ENCODE measurements at places on chromosomes 7 and 10. TPM values are rescaled to one million over a fixed set of nuclear protein-coding genes. Genes with fewer than 3 reads are reported as not detected.

GRCh38 chr7:19715499-19715898, 6.7 kb upstream of the POLR1F start:
- H3K27ac ChIP-seq: no peak overlapping the region
- no peak overlapping the region for H3K4me3 ChIP-seq
- no peak for DNase-seq
- H3K27me3 ChIP-seq: no peaks in the 10 kb centered on the region

GRCh38 chr10:33183655-33184054, 150.8 kb downstream of the NRP1 start:
- DNase-seq: no peak
- no peaks in the 10 kb centered on the region for H3K27me3 ChIP-seq
- H3K4me1 ChIP-seq: no peaks in the 10 kb centered on the region
- no peaks in the 10 kb centered on the region for H3K36me3 ChIP-seq

Gene VAX1
- not detected for total RNA-seq

Gene VPS37D
- total RNA-seq: 2.1 TPM

DNA sequence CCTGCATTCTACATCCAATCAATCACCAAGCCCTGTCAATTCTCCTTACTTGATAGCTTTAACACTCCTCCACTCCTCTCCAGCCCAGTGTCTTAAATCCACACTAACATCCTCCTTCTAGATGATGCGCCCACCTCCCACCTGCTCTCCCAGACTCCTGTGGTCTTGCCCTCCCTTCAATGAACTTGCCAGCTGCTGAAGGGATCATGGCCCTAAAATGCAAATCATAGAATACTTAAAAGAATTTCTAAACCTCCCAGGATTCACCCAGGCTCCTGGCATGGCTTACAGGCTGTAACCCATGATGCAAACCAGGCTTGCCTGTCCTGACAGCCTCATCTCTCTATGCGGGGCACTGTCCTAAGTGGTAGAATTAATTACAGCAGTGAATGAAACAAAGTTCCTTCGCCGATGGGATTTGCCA, 43.6 kb downstream of the SYPL1 start:
- H3K36me3 ChIP-seq: no peaks in the 10 kb centered on the region
- H3K4me3 ChIP-seq: no peak overlapping the region
- no peak overlapping the region for H3K27ac ChIP-seq
- H3K27me3 ChIP-seq: no peaks in the 10 kb centered on the region
- DNase-seq: no peak

DNA sequence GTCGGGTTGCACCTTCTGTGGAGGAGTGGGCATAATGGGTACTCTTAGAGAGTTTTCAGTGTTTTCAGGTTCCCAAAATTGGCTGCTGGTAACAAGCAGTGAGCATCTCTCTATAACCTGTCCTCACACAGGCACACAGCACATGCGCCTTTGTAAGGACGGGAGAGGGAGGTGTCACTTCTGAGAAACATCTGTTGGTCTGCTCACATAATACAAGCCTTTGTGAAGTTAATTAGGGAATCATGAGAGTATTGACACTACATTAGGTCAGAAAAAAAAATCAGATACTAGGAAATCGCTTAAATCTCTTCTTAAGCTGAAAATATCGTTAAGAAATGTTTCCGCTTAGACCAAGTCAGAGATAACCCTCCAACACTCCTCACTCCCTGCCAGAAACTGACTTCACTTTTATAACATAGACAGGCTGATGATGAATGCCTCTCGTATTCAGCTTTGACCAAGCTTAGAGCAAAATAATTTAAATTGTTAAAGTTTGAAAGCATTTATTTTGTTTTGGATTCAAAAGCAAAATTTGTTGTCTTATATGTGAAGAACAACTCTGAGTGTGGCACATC, 769.7 kb downstream of the TNS3 start:
- no peaks in the 10 kb centered on the region for H3K27me3 ChIP-seq
- no peaks in the 10 kb centered on the region for H3K36me3 ChIP-seq
- no peak for DNase-seq
- H3K4me3 ChIP-seq: no peak overlapping the region
- no peaks in the 10 kb centered on the region for H3K4me1 ChIP-seq
- no peak overlapping the region for H3K27ac ChIP-seq

GRCh38 chr7:24227068-24227467, 56.9 kb upstream of the NPY start:
- H3K4me1 ChIP-seq: no peaks in the 10 kb centered on the region
- no peak overlapping the region for H3K4me3 ChIP-seq
- H3K36me3 ChIP-seq: no peaks in the 10 kb centered on the region
- DNase-seq: no peak
- no peak overlapping the region for H3K27ac ChIP-seq

GRCh38 chr7:2069472-2069860, 163.3 kb downstream of the MAD1L1 start:
- no peak overlapping the region for H3K4me3 ChIP-seq
- H3K36me3 ChIP-seq: no peaks in the 10 kb centered on the region
- H3K4me1 ChIP-seq: no peaks in the 10 kb centered on the region
- no peak overlapping the region for H3K27ac ChIP-seq
- DNase-seq: no peak
- H3K27me3 ChIP-seq: no peaks in the 10 kb centered on the region

GRCh38 chr10:100996678-100997359, 2.8 kb upstream of the LZTS2 start:
- H3K36me3 ChIP-seq: peaks cover 3% of the 10 kb centered on the region
- no peaks in the 10 kb centered on the region for H3K27me3 ChIP-seq
- peak overlapping the region; percentile 97 for H3K27ac ChIP-seq
- H3K4me1 ChIP-seq: peaks cover 18% of the 10 kb centered on the region

GRCh38 chr7:70259502-70259901, 661.2 kb downstream of the AUTS2 start:
- H3K27me3 ChIP-seq: no peaks in the 10 kb centered on the region
- H3K27ac ChIP-seq: no peak overlapping the region
- DNase-seq: no peak
- no peak overlapping the region for H3K4me3 ChIP-seq
- no peaks in the 10 kb centered on the region for H3K36me3 ChIP-seq

Gene AKR1C2
- 1,019 TPM for total RNA-seq

DNA sequence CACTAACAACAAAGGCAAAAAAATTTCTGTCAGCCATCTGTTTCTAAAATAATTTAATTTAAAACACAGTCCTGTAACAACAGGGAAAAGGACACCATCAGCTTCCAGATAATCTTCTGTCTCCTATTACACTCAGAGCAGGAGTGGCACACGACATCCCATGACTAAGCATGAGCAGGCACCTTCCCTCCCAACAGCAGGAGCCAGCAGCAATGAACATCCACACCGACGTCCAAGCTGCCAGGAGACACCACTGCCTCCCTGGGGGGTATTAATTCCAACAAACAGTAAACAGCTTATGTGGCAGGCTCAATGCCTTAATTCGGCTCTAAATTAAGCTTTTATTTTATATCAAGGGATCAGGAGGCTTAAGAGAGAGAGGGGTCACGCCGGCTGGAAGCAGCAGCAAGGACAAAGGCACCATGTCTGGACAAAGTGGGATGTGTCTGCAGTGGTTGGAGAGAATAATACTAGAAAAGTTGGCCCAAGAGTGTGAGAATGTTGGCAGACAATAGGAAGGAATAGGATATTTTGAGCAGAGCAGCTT, 45.7 kb downstream of the KIAA1549 start:
- H3K36me3 ChIP-seq: no peaks in the 10 kb centered on the region
- H3K4me3 ChIP-seq: no peak overlapping the region
- no peak overlapping the region for H3K27ac ChIP-seq
- no peak for DNase-seq
- no peaks in the 10 kb centered on the region for H3K4me1 ChIP-seq

DNA sequence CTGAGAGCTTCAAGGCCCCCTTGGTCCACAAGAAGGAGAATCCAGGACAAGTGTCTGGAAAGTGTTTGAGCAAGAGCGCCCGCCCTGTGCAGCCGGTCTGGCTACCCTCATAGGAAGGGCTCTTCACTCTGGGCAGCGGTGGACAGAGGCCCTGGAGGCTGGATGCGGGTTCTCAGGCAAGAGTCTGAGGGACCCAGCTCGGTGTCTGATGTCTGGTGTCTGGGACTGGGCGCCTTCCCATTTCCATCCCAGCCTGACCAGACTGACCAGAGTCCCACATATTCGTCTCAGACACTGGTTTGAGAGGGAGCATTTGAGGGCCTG, 59.8 kb downstream of the HK1 start:
- H3K27ac ChIP-seq: no peak overlapping the region
- no peaks in the 10 kb centered on the region for H3K27me3 ChIP-seq
- no peaks in the 10 kb centered on the region for H3K4me1 ChIP-seq
- no peaks in the 10 kb centered on the region for H3K36me3 ChIP-seq
- no peak overlapping the region for H3K4me3 ChIP-seq

DNA sequence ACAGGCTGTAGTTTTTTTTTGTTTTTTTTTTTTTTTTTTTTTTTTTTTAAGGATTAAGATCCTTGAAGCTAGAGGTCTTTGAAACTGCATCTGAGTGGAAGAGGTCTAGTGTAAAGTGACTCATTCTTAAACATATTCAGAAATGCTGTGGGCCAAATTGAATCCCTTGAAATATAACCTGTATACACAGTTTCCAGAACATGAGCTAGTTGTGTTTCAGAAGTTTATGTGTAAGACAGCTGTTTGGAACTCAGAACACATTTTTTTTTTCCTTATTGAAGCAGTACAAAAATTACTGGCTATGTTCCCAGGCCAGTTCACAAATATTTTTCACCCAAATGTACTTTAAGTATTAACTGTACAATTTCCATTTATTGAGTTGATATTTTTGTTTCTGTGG, 67.9 kb downstream of the PPP1R9A start:
- H3K4me1 ChIP-seq: no peaks in the 10 kb centered on the region
- DNase-seq: no peak
- H3K27me3 ChIP-seq: no peaks in the 10 kb centered on the region
- no peak overlapping the region for H3K27ac ChIP-seq
- no peaks in the 10 kb centered on the region for H3K36me3 ChIP-seq
- no peak overlapping the region for H3K4me3 ChIP-seq

DNA sequence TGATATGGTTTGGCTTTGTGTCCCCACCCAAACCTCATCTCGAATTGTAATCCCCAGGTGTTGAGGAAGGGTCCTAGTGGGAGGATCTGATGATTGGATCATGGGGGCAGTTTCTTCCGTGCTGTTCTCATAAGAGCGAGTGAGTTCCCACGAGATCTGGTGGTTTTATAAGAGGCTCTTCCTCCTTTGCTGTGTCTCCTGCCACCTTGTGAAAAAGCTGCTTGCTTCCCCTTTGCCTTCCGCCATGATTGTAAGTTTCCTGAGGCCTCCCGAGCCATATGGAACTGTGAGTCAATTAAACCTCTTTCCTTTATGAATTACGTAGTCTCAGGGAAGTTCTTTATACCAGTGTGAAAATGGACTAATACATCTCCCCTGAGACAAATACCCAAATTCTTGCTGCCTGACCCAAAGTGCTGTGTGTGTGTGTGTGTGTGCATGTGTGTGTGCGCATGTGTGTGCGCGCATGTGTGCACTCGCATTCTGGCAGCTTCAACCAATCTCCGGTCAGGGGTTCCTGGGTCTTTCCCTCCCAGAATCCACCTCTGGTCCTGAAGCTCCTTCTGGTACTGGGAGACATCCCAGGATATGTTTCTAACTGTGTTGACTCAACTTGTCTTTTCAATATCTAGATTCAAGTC, 98.1 kb upstream of the LRRC4 start:
- no peak overlapping the region for H3K4me3 ChIP-seq
- no peaks in the 10 kb centered on the region for H3K36me3 ChIP-seq
- H3K27ac ChIP-seq: no peak overlapping the region
- no peaks in the 10 kb centered on the region for H3K4me1 ChIP-seq
- no peaks in the 10 kb centered on the region for H3K27me3 ChIP-seq

- DNase-seq: no peak
- no peaks in the 10 kb centered on the region for H3K36me3 ChIP-seq
- no peak overlapping the region for H3K27ac ChIP-seq
- no peak overlapping the region for H3K4me3 ChIP-seq
- H3K27me3 ChIP-seq: no peaks in the 10 kb centered on the region
- no peaks in the 10 kb centered on the region for H3K4me1 ChIP-seq
These were observed 99.2 kb downstream of the ARID5B start for GRCh38 chr10:62000726-62001125.

GRCh38 chr7:158397885-158398284, 189.7 kb downstream of the PTPRN2 start:
- H3K4me3 ChIP-seq: no peak overlapping the region
- no peak for DNase-seq
- no peak overlapping the region for H3K27ac ChIP-seq
- no peaks in the 10 kb centered on the region for H3K4me1 ChIP-seq
- H3K27me3 ChIP-seq: no peaks in the 10 kb centered on the region
- H3K36me3 ChIP-seq: no peaks in the 10 kb centered on the region

DNA sequence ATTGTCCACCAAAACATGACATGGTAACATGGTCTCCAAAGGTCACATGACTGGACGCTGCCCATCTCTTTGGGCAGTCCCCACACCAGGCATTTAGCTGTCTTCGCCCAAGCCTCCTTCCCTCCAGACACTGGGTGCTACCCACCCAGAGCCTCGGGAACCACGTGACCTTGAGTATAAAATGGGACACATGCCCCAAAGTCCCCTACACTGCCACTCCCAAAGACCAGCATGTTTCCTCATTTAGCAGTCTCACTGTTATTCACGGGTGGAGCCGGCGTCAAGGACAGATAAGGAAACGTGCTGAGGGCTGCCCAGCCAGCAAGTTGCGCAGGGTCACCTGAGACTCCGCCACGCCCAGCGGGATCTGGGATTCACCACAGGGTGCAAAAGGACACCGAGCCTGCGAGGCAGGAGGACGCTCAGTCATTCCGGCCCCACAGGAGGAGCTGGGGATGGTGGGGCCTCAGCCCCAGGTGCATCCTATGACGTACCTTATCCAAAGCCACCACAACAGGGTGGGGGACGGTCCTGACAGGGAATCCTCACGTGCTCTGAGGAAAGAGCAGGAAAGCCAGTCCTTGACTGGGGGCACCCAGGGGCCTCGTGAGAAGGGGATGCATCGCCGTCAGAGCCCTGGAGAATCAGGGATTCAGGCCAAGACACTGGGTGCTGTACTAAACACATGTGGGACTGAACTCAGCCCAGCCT, 226.9 kb downstream of the TNS3 start:
- no peaks in the 10 kb centered on the region for H3K4me1 ChIP-seq
- no peaks in the 10 kb centered on the region for H3K36me3 ChIP-seq
- H3K27ac ChIP-seq: no peak overlapping the region
- no peak for DNase-seq
- H3K27me3 ChIP-seq: no peaks in the 10 kb centered on the region

- no peaks in the 10 kb centered on the region for H3K36me3 ChIP-seq
- no peak overlapping the region for H3K27ac ChIP-seq
- no peak overlapping the region for H3K4me3 ChIP-seq
- no peak for DNase-seq
- no peaks in the 10 kb centered on the region for H3K27me3 ChIP-seq
- peaks cover 10% of the 10 kb centered on the region for H3K4me1 ChIP-seq
These were observed 13.1 kb upstream of the ASB4 start for GRCh38 chr7:95472581-95473161.

DNA sequence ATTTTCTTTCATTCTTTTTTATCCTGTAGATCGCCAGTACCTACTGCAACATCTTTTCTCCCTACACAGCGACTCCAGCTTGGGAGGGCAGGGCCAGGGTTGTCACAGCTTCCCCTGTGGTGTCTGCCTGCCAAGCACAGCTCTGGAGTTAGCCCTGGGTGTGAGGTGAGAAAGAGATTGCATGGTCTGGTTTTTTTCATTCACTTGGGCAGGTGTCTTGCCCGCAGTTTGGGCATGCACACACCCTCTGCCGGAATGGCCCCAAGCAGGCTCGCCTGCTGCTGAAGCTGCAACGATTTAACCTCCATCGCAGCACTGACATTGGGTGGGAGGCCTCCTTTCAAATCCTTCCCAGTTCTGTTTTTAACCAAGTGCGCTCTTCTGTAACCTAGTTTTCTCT, 132.8 kb downstream of the WNT2 start:
- no peaks in the 10 kb centered on the region for H3K27me3 ChIP-seq
- no peaks in the 10 kb centered on the region for H3K36me3 ChIP-seq
- no peak overlapping the region for H3K4me3 ChIP-seq
- no peaks in the 10 kb centered on the region for H3K4me1 ChIP-seq
- no peak for DNase-seq

All from right lobe of liver (tissue), 6 donors.